ENCODE measurements at places on chromosomes 2 and 18.

DNA sequence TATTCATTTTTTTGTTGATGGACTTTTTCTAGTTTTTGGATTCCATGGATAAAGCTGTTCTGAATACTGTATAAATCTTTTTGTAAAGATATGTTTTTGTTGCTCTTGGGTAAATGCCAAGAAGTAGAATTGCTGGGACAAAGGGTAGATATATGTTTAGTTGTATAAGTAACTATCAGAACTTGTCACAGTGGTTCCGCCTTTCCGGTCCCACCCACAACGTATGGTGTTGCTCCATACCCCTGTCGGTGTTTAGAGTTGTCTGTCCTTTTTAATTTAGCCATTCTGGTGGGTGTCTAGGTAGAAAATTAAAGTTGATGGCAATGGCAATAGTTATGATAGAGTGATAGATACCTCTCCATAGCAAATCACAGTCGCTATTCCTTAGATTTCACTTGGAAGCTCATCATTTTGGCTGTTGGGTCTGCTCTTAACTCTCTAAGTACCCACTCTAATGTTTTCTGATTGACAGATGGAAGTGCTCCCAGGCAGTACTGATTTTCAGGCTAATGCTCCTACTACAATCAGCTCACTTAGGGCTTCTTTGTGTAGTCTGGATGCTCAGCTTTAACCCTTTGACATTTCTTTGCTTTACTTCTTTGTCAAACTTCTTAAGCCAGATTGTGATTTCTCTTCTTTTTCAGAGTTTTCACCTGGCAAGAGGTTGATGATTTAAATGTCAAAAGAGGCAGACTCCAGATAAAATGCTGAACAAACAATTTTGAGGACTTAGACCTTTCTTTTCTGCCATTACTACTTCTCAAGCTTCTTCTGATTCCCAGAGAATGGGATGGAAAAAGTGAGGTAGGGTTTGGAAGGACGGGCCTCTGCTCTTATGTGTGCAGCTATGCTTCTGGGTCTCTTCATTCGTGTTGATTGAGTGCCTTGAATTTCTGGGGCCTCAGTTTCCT is 156.4 kb downstream of the AQP4 start:
- no peak for DNase-seq

- DNase-seq = no peak
Observed at GRCh38 chr2:18924386-18924785, 335.0 kb upstream of the NT5C1B start.

DNA sequence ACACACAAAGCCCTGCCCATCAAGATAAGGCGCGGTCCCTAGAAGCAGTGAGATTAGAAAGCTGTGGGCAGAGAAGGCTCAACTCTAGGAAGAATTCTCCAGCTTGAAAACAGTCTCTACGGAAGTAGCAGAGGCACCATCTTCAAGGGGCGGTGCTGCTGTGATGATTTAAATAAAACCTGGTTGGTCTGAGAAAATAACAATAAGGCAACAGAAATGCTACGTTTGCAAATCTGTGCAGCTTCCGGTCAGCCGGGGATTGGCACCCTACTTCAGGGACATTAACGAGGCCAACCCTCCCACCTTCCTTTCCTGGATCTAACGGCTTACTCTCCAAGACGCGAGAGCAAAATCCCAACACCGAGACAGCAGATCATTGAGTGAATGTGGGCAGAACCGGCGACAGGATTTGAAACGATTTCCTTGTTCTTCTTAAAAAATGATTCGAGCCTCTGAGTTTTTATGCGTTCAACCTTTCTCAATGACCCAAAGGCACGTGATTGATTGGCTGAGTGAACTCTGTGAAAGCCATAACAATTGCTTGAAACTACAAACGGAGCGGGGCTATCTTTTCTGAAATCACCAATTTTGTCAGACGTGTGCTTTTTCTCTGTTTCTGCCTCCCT is 93.7 kb upstream of the ZNF516 start:
- DNase-seq = no peak

- no peak for DNase-seq
Observed at GRCh38 chr2:46796843-46797625, 118.6 kb downstream of the MCFD2 start.

DNA sequence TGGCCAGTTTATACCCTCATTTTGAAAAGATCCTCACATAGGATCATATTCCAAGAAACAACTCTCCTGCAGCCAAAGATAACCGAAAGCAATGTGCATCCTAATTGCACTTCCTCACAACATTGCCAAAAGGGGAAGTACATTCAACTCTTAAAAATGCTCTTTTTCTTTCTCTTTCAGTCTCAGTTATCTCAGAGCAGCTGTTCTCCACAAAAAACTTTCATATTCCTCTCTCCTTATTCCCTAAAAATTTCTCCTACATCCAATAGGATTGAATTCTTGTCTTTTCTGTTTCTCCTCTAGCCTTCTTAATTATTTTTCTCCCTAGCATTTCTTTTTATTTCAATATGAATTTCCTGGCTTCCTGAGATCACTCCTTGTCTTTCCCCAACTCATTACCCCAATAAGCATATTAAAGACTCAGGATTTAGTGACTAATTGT is 7.4 kb upstream of the VRK2 start:
- DNase-seq = no peak

DNA sequence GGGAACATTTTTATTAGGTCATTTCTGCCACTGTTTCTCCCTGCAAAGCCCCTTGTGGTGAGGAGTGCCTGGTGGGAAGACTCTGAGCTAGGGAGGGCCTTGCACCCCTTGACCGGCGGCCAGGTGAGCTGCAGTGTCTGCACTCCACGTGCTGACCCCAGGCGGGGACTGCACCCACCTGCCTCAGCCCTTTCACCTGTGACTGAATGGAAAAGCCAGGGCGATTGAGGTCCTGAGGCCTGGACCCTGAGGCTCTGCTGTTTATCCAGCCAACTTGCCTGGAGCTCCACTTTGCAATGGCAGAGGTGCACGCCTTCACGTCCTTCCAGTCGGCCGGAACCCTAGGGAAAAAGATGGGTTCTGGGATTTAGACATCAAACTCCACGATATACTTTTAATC is 53.1 kb downstream of the TMEM18 start:
- no peak for DNase-seq
